Uterus (tissue), 4 donors: ENCODE measurements at places on chromosomes 11 and 22. TPM values are rescaled to one million over a fixed set of nuclear protein-coding genes. Genes with fewer than 3 reads are reported as not detected.

- DNase-seq, result no peak
- H3K27ac ChIP-seq, result no peak overlapping the region
- no peaks in the 10 kb centered on the region for H3K27me3 ChIP-seq
- no peaks in the 10 kb centered on the region for H3K36me3 ChIP-seq
- no peaks in the 10 kb centered on the region for H3K4me1 ChIP-seq
- no peak overlapping the region for H3K4me3 ChIP-seq
Measured at GRCh38 chr11:76747153-76747914, 35.8 kb upstream of the TSKU start.

GRCh38 chr11:93541884-93542810 is 1.0 kb downstream of the SMCO4 start:
- H3K27ac ChIP-seq, result peak overlapping the region; percentile 92
- H3K4me1 ChIP-seq, result no peaks in the 10 kb centered on the region
- no peaks in the 10 kb centered on the region for H3K27me3 ChIP-seq
- DNase-seq, result peak; percentile 30
- H3K36me3 ChIP-seq, result no peaks in the 10 kb centered on the region

TOB2 gene
- total RNA-seq, result 36.7 TPM

TSPAN18 gene
- 1.2 TPM for total RNA-seq

- H3K4me3 ChIP-seq, result no peak overlapping the region
- H3K36me3 ChIP-seq, result no peaks in the 10 kb centered on the region
- no peaks in the 10 kb centered on the region for H3K4me1 ChIP-seq
Measured at GRCh38 chr11:110522471-110522870, 92.7 kb downstream of the FDX1 start.

GRCh38 chr11:20048246-20048645 is 112.0 kb downstream of the DBX1 start:
- no peak overlapping the region for H3K4me3 ChIP-seq
- H3K27me3 ChIP-seq, result no peaks in the 10 kb centered on the region
- H3K4me1 ChIP-seq, result peaks cover 11% of the 10 kb centered on the region
- DNase-seq, result no peak
- peak overlapping the region; percentile 59 for H3K27ac ChIP-seq

DNA sequence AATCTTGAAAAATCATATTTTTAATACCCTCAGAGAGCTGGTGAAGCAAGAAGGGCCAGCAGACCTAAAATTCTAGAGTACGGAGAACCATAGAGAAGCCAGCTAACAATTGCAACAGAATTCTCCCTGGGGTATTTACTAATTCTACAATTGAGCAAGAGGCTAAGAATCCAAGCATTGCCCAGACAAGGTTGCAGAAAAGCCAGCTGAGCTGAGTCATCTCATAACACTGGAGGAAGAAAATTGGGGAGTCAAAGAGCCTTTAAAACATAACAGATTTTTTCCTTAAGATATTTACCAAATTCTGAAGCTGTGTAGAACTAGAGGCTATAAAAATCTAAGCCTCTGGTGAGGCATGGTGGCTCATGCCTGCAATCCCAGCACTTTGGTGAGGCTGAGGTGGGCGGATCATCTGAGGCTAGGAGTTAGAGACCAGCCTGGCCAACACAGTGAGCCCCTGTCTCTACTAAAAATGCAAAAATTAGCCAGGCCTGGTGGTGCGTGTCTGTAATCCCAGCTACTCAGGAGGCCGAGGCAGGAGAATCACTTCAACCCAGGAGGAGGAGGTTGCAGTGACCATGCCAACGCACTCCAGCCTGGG is 13.6 kb upstream of the TMEM216 start:
- H3K27ac ChIP-seq, result peak overlapping the region; percentile 77
- no peaks in the 10 kb centered on the region for H3K27me3 ChIP-seq
- no peaks in the 10 kb centered on the region for H3K36me3 ChIP-seq
- H3K4me1 ChIP-seq, result no peaks in the 10 kb centered on the region
- peak; percentile 80 for DNase-seq
- H3K4me3 ChIP-seq, result no peak overlapping the region

DNA sequence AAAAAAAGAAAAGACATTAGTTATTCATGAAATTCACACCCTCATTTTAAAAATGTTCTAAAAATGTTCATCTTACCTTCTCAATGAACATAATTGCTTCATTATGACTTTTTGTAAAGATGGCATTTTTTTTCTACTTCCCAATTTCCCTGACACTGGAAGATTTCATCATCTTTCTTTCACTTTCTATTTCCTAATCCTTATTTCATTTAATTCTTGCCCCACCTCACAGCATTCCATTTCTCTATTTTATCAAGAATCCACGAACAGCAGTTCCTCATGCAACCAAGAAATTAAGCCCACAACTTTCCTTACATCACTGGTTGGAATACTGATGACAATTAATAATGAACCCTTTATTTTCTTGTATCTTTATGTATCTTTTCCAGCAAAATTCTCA is 1.9 kb downstream of the PATL1 start:
- no peaks in the 10 kb centered on the region for H3K36me3 ChIP-seq
- no peaks in the 10 kb centered on the region for H3K27me3 ChIP-seq
- H3K27ac ChIP-seq, result peak overlapping the region; percentile 98
- no peak for DNase-seq
- no peaks in the 10 kb centered on the region for H3K4me1 ChIP-seq

- no peaks in the 10 kb centered on the region for H3K27me3 ChIP-seq
- no peaks in the 10 kb centered on the region for H3K36me3 ChIP-seq
- no peak for DNase-seq
- no peaks in the 10 kb centered on the region for H3K4me1 ChIP-seq
- H3K4me3 ChIP-seq, result peak overlapping the region; percentile 91
- no peak overlapping the region for H3K27ac ChIP-seq
Measured at GRCh38 chr11:95229199-95229992, 1.6 kb downstream of the SESN3 start.

PRAME gene
- not detected for total RNA-seq
